Activated CD4-positive, alpha-beta T cell treated with anti-CD3 and anti-CD28 coated beads for 36 hours (primary cell): ENCODE measurements at places on chromosomes 1 and 21.

DNA sequence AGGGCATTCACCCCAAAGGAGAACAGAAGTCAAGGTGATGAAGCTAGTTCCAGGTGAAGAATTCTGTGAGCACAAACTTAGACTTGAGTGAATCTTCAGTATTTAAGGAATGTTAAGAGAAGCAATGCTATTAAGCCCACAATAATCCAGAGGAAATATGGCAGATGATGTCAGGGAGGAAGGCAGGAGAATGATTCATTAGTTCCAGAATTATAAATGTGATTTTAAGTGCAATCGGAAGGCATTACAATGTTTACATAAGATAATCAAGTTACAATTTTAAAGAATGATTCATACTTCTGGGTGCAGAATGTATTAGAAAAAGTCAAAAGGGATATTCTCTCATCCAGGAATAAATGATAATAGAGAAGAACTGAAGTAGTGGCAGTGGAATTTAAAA lies 545.2 kb upstream of the BRINP3 start:
- H3K27me3 ChIP-seq: no peaks in the 10 kb centered on the region
- no peaks in the 10 kb centered on the region for H3K36me3 ChIP-seq
- H3K4me3 ChIP-seq: no peak overlapping the region
- H3K4me1 ChIP-seq: no peaks in the 10 kb centered on the region
- H3K27ac ChIP-seq: no peak overlapping the region
- no peak for DNase-seq

GRCh38 chr1:147752511-147752910 lies 7.9 kb downstream of the GJA5 start:
- no peaks in the 10 kb centered on the region for H3K4me1 ChIP-seq
- no peak overlapping the region for H3K4me3 ChIP-seq
- H3K27me3 ChIP-seq: no peaks in the 10 kb centered on the region
- no peak for DNase-seq
- H3K27ac ChIP-seq: no peak overlapping the region

DNA sequence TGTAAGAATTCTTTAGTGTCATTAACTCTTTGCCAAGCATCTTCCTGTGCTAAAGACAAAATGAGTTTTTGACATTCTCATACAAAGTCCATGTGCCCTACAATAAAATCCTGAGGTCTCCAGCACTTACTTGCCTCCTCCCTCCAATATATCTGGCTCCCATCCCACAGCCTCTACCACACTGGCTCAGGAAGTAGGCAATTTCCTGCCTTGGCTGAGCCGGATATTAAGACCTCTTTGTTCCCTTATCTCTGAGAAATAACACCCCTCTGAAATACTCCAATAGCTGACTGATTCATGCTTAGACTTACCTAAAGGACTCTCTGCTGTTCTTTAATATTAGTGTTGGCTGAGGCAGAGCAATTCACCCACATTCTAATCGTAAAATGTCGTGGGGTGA lies 37.6 kb upstream of the GORAB start:
- no peak overlapping the region for H3K27ac ChIP-seq
- peaks cover 6% of the 10 kb centered on the region for H3K4me1 ChIP-seq
- H3K36me3 ChIP-seq: no peaks in the 10 kb centered on the region
- DNase-seq: no peak

GRCh38 chr1:100100202-100100601 lies 32.5 kb downstream of the SASS6 start:
- H3K4me3 ChIP-seq: no peak overlapping the region
- no peak overlapping the region for H3K27ac ChIP-seq

- no peaks in the 10 kb centered on the region for H3K4me1 ChIP-seq
- no peak overlapping the region for H3K27ac ChIP-seq
- DNase-seq: peak; percentile 13
- H3K4me3 ChIP-seq: no peak overlapping the region
These were observed 20.9 kb downstream of the CSTB start for GRCh38 chr21:43754948-43755781.

GRCh38 chr21:29538115-29538514 lies 239.4 kb downstream of the BACH1 start:
- no peaks in the 10 kb centered on the region for H3K4me1 ChIP-seq
- no peaks in the 10 kb centered on the region for H3K27me3 ChIP-seq
- H3K27ac ChIP-seq: no peak overlapping the region
- peaks cover 14% of the 10 kb centered on the region for H3K36me3 ChIP-seq

DNA sequence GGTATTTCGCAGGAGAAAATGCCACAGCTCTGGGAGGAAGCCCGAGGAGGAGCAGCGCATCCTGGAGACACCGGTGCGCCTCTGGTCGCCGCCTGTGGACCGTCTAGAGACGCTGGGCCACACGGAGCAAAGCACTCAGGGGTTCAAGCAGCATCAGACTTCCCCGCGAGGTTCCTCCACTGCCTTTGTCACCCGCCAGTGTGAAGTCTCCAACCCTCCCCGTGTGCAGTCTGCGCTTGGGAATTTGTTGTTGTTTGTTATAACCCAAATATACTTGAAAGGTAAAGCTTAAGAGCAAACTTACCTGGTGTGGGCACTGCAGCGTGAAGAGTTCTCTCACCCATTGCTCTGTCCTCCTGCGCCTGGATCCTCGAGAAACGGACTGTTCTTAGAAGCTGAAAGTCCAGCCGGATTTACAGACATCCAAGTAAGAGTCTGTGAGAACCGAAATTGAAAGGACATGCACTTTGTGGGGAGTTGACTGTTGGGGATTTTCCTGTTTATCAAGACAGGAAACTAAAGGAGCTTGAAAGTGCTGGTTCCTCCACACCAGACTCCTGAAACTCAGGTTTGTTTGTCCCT lies at the start of gene GBP4:
Gene GBP4, minus strand, starts transcription at position 452 of the 582 bp plus-strand sequence. Its CDS starts 108 bp downstream, at position 344.
- peak within 1 kb of the TSS; percentile 98 for H3K27ac ChIP-seq
- peaks cover 73% of the 10 kb centered on the region for H3K4me1 ChIP-seq
- peak; percentile 63 for DNase-seq
- no peaks in the 10 kb centered on the region for H3K27me3 ChIP-seq

GRCh38 chr1:203316626-203317093 lies 11.3 kb downstream of the BTG2 start:
- no peak for DNase-seq
- H3K36me3 ChIP-seq: peaks cover 16% of the 10 kb centered on the region
- H3K27me3 ChIP-seq: no peaks in the 10 kb centered on the region

DNA sequence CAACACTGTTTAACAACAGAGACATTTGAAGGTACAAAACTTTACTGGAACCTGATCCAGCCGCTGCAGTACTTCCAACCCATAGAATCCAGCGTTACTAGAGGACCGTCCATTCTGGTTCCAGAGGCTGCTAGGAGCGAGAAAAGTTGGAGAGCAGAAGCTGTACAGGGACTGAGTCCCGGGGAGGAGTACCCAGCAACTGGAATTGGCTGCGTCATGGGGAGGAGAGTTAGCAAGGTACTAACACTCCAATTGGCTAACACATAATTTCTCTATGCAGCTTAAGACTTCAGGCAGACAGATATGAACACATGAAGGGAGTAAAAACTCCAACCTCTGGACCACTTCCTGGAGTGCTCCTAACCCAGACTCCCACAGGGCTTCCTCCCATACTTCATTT lies 2.1 kb upstream of the QSOX1 start:
- no peak overlapping the region for H3K4me3 ChIP-seq
- no peak for DNase-seq
- no peaks in the 10 kb centered on the region for H3K36me3 ChIP-seq
- H3K4me1 ChIP-seq: peaks cover 25% of the 10 kb centered on the region
- H3K27me3 ChIP-seq: no peaks in the 10 kb centered on the region

GRCh38 chr1:93506126-93506525 lies 58.2 kb downstream of the FNBP1L start:
- no peak overlapping the region for H3K4me3 ChIP-seq
- no peak overlapping the region for H3K27ac ChIP-seq
- H3K4me1 ChIP-seq: peaks cover 5% of the 10 kb centered on the region
- no peak for DNase-seq
- H3K36me3 ChIP-seq: no peaks in the 10 kb centered on the region
- H3K27me3 ChIP-seq: no peaks in the 10 kb centered on the region

DNA sequence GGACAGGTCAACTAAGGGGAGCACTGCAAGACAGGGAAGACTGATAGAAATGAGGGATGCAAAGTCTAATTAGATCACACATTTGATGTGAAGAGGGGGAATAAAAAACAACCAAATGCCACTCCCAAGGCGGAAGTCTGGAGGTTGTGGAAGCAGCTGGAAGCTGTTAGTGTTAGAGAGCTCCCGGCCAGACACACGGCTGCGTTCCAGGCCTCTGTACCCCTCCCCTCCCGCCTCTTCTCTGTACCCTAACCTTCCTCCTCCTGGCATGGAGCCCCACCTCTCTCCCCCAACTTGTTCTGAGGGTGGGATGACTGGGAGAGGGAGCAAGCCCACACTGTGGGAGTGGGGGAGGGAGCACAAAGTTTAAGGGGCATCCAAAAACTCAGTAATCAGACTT lies 67.0 kb downstream of the PLEKHA6 start:
- H3K4me1 ChIP-seq: peaks cover 18% of the 10 kb centered on the region
- H3K36me3 ChIP-seq: no peaks in the 10 kb centered on the region
- no peak for DNase-seq
- no peak overlapping the region for H3K4me3 ChIP-seq
- peaks cover 12% of the 10 kb centered on the region for H3K27me3 ChIP-seq

DNA sequence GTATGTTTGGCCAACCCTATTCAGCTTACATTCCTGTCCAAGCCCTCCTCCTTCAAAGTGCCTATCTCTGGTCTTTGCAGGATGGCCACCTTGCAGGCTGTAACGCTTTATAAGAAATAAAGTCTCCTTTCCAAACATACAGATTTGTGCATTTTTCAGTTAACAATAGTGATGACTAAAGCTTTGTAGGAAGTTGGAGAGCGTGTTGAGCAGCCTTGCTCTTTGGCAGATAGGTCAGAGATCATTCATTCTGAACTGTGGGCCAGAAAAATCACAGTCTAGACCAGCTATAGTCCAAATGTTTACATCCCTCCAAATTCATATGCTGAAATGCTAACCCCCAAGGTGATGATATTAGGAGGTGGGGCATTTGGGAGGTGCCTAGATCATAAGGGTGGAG lies 34.0 kb upstream of the FAM89A start:
- H3K36me3 ChIP-seq: no peaks in the 10 kb centered on the region
- H3K4me3 ChIP-seq: no peak overlapping the region
- no peak overlapping the region for H3K27ac ChIP-seq
- no peak for DNase-seq
- no peaks in the 10 kb centered on the region for H3K27me3 ChIP-seq

DNA sequence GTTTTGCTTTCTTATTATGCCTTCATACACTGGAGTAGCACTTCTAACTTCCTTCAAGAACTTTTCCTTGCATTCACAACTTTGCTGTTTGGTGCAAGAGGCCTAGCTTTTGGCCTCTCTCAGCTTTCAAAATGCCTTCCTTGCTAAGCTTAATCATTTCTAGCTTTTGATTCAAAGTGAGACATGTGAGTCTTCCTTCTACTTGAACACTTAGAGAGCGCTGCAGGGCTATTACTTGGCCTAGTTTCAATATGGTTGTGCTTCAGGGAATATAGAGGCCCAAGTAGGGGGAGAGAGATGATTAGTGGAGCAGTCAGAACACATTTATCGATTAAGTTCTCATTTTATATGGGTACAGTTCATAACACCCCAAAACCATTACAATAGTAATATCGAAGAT lies 12.4 kb downstream of the ANGEL2 start:
- no peaks in the 10 kb centered on the region for H3K27me3 ChIP-seq
- H3K4me3 ChIP-seq: no peak overlapping the region
- DNase-seq: peak; percentile 47
- H3K36me3 ChIP-seq: peaks cover 45% of the 10 kb centered on the region
- peak overlapping the region; percentile 74 for H3K27ac ChIP-seq

- no peaks in the 10 kb centered on the region for H3K27me3 ChIP-seq
- peaks cover 5% of the 10 kb centered on the region for H3K4me1 ChIP-seq
- peak; percentile 83 for DNase-seq
- no peak overlapping the region for H3K4me3 ChIP-seq
- no peak overlapping the region for H3K27ac ChIP-seq
These were observed 30.6 kb upstream of the LCE5A start for GRCh38 chr1:152479792-152480595.

- peaks cover 14% of the 10 kb centered on the region for H3K36me3 ChIP-seq
- no peak overlapping the region for H3K27ac ChIP-seq
- DNase-seq: no peak
- H3K4me3 ChIP-seq: no peak overlapping the region
These were observed 161.8 kb downstream of the DPYD start for GRCh38 chr1:97759078-97759477.

DNA sequence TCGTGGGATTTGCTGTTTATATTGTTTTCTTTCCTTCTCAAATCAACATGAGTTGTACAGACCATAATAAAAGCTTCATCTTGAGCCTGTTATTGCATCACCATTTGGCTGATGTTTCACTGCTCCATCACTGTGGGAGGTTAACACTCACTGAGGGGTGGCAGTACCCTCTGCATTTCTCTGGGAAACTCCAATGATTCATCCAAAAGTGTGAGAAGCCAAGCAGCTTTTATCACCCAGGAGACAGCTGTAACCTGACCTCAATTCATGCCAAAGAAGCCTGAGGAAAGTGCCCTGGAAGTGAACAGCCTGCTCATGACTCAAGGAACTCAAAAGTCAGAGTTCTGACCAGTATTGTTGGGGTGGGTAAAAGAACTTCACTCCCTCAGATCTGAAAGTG lies 84.1 kb downstream of the GPR88 start:
- peaks cover 4% of the 10 kb centered on the region for H3K27me3 ChIP-seq
- no peaks in the 10 kb centered on the region for H3K36me3 ChIP-seq
- no peak overlapping the region for H3K4me3 ChIP-seq
- peak; percentile 20 for DNase-seq
- no peak overlapping the region for H3K27ac ChIP-seq
- peaks cover 13% of the 10 kb centered on the region for H3K4me1 ChIP-seq

GRCh38 chr1:232145768-232146167 lies 484.2 kb downstream of the SIPA1L2 start:
- no peak overlapping the region for H3K4me3 ChIP-seq
- no peaks in the 10 kb centered on the region for H3K36me3 ChIP-seq
- no peak for DNase-seq

- H3K27me3 ChIP-seq: no peaks in the 10 kb centered on the region
- H3K36me3 ChIP-seq: peaks cover 14% of the 10 kb centered on the region
- H3K4me1 ChIP-seq: no peaks in the 10 kb centered on the region
- H3K27ac ChIP-seq: no peak overlapping the region
- DNase-seq: no peak
These were observed 65.4 kb downstream of the NPHP4 start for GRCh38 chr1:5926686-5927435.

DNA sequence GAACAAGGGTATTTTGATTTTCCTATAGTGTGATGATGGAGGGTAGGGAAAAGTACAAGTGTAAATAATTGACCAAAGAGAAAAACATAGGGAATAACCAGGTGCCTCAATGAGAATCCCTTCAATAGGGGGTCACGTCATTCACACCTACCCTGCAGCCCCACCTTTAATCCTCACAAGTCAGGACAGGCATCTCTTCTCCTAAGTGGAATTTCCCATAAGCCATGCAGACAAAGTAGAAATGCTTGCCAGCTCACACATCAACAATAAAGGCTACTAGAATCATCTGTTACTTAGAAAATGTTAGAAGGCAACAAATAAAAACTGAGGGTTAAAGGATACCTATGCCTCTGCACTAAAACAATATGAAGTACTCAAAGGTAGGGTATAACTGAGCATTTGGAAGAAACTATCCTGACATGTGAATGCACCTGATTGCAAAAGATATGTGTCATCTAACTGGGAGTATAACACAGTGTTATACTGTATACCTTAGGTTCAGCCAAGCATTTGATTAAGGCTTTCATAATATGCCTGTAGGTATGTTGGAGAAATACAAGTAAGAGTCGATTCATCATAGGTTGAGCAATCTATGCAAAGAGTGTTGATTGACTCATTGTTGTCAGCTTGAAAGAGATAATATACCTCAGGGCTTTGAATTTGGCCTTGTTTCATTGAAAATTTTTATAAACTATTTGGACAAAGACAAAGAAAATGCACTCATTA lies 32.4 kb upstream of the ATP1A1 start:
- DNase-seq: no peak
- no peak overlapping the region for H3K4me3 ChIP-seq
- no peaks in the 10 kb centered on the region for H3K36me3 ChIP-seq
- H3K27me3 ChIP-seq: no peaks in the 10 kb centered on the region
- no peak overlapping the region for H3K27ac ChIP-seq
